ENCODE measurements at places on chromosomes 11 and 22.
A peak's percentile ranks its signal among the peaks of the same experiment; 100 is the strongest.

DNA sequence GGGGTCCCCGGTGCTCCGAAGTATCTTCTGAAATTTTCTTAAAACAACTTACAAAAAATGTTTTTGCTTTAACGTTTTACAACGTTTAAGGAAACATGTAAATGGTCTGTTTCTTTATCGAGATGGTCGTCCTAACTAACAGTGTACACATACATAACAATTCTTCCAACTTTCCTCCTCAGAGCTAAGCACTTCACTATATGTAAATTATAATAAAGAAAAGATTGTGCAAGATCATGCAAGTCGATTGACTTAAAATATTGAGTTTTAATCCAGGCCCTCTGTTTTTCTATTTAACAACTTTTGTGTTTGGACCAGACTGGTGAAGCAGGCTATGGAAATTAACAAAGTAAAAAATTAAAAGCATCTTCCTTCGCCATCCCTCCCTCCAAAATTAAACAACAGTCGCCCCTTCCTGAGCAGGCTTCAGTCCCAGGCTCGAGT is 4.9 kb downstream of the ALX4 start:
- no peak for DNase-seq

- no peak for DNase-seq
These were observed 98.3 kb downstream of the NCAM1 start for GRCh38 chr11:113059548-113059947.

DNA sequence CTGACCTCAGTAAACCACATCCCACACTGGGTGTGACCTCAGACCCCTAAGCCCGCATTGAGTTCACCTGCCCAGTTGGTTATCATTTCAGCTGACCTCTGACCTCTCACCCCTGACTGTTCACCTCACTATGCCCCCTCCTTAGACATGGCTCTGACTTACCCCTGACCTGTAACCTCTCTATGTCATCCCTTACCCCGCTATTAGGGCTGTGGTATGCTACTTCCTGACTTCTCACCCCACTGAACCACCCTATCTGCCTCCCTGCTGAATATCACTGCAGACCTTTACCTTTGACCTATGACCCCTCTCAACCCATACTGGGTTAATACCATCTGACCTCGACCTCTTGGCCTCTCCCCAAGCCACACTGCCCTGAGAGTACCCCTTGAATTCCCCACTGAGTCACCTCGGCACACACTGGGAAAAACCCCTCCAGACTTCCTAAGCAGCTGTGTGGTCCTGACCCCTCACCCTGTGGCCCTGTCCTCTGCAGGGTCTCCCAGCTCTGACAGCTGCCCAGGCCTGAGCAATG is 8.3 kb downstream of the PLCB3 start:
- DNase-seq = no peak

GRCh38 chr11:116813781-116814471 is 9.2 kb downstream of the APOA4 start:
- no peak for DNase-seq

DNA sequence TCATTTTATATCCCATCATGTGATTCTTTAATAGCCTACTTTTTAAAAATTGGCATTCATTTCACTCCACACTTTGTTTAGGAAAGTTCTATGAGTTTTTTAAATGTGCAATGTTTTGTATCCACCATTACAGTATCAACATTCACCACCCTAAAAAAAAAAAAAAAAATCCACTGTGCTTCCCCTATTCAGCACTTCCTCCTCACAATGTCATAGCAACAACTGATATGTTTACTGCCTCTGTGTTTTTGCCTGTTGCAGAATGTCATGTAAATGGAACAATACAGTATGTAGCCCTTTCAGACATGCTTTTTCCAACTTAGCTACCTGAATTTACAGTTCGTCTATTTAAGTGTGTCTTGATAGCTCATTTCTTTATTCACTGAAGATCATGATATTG is 754.2 kb downstream of the FAM181B start:
- DNase-seq = no peak

GRCh38 chr11:85682330-85683305 is 3.4 kb downstream of the CCDC89 start:
- no peak for DNase-seq

DNA sequence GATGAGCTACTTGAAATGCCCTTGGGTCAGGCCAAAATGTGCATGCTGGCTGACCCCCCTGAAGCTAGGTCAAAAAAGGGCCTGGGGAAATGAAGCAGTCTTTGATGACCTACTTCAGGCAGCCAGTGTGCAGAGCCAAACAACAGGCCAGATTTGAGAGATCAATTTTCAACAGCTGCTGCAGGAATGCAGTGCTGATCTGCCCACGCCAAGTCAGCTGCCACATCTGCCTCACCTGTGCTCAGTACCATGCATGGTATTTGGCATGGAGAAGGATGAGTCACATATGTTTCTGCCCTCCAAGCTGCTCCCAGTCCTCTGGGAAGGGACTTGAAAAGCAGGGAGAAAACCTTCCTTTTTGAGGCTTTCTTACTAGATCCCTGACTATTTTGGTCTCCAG is 35.8 kb downstream of the MTNR1B start:
- DNase-seq = peak; percentile 4

DNA sequence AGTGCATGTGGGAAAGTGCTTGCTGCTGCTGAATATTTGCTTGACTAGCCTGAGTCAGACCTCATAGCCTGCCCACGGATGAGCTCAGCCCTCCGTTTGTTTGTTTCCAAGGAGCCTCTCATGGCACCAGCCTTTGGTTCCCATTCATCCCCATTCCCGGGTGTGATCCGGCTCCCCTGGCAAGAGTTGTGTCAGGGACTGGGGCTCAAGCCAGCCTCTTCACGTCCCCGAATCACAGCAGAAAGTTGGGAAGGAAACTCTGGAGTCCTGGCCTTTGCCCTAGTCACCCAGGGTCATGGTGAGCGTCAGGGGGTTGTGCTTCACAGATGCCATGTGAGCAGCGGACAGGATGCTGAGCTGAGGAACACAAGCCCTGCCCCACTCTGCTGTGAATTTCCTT is 13.8 kb downstream of the SEC14L3 start:
- no peak for DNase-seq

GRCh38 chr11:35938231-35938630 is 5.6 kb upstream of the LDLRAD3 start:
- DNase-seq = no peak

DNA sequence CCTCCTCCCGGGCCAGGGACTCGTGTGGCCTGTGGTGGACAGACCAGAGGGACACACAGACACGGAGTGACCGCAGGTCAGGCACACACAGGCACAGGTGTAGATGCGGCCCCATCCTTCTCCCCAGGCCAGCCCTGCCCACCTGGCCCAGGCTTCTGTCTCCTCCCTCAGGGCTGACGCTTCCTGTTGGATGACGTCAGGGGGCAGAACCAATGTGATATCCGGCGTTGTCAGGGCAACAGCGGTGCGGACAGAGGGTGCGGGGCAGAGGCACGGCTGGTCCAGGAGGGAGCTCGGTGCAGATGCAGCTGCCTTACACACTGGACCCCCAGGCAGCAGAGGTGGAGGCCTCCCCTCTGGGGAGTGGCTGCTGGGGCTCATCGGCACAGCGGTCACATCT is 2.9 kb upstream of the TUBGCP6 start:
- DNase-seq = peak; percentile 67

GRCh38 chr11:117107701-117108590 is 9.7 kb upstream of the SIK3 start:
- DNase-seq = no peak

GRCh38 chr11:31955838-31956237 is 135.0 kb upstream of the RCN1 start:
- no peak for DNase-seq

GRCh38 chr11:92837595-92837994 is 131.9 kb upstream of the MTNR1B start:
- DNase-seq = no peak

DNA sequence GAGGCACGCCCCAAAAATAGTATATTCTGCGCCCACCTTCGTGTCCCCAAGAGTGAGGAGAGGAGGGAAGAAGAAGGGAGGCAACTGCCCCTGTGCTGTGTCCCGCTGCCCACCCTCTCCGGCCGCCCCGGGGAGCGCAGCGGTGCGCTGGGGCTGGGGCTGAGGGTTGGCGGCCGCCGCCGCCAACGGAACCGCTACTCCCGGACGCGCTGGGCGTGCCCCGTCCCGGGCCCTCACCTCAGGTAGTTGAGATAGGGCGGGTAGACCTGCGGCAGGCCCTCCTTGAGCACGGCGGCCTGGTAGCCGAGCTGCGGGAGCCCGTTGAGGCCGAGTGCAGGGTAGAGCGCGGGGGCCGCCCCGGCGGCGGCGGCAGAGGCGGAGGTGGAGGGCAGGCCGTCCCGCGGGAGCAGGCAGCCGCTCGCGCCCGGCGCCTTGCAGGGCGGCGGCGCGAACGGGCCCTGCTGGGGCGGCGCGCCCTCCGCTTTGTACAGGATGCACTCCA is 2.4 kb downstream of the PGR start:
- peak; percentile 58 for DNase-seq

DNA sequence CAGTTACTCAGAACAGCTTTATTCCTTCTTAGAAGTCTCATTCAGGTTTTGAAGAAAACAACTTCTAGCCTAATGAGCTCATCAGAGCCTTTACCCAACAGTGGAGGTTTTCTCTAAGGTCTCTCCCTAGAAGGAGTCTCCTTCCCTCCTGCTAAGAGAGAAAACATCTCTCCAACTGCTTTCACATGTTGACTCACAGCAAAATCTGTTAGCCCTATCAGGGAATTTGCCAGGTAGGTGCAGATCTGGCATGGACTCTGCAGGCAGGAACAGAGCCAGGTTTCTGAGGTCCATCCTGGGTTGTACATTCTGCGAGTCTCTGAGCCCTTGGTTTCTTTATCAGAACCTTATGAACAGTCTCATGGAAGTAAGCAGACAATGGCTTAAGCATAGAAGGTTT is 214.4 kb downstream of the HIPK3 start:
- no peak for DNase-seq

DNA sequence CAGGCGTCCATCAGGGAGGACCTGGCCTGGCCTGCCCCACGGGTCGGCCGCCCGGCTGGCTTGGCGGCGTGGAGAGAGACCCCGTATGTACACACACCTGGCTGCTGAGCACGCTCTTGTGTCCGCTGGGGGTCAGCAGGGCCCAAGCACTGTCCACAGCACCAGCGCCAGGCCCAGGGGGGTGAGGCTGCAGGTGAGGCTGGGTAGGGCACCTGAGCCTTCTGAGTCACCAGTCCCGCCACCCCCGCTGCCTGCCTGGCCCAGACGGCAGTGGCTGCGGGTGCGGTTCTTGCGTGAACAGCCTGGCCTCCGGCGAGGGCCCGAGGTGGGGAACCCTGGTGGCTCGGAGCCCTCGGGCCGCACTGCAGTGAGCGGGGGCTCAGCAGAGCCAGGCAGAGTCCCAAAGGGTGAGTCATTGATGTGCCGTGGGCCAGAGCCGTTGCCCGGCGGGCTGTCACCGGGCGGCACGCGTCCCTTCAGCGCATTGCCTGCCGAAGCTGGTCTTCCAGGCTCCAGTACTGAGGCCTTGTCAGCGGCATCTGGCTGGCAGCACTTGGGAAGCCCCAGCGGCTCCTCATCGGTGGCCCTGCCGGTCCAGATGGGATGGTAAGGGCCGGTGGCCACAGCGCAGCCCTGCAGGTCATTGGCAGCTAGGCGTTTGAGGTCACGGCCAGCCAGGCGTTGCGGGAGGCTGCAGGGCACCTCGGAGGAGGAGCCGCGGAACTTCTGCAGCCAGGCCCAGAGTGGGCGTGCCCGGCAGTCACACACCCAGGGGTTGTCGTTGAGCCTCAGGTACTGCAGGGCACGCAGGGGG is 26.3 kb downstream of the RTN4R start:
- DNase-seq = no peak

DNA sequence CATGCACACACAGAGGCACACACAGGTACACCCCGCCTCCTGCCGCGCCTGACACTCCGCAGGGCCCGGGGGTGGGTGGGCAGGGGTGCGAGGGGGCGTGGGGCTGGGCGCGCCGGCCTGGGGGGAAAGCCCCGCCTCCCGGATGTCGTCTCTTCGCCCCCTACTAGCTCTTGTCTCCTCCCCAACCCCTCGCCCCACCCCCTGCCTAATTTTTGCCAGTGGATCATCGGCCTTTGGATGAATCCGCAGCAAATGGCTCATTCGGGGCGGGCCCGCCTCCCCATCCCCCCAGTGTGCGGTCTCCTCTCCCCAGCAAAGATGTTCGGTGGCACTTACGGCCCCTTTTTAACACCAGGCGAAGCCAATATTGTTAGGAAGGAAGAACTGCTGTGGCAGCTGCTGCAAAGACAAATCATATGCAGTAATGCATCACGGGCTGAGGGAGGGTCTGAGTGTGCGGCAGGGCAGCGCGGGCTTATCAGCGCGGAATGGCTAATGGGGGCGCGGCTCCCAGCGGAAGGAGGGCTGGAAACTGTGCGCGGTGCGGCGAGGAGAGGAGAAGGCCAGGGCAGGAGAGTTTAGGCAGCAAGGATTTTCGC is 13.4 kb upstream of the NECTIN1 start:
- DNase-seq = peak; percentile 72

- DNase-seq = no peak
These were observed 15.1 kb downstream of the RCN1 start for GRCh38 chr11:32105871-32106560.

DNA sequence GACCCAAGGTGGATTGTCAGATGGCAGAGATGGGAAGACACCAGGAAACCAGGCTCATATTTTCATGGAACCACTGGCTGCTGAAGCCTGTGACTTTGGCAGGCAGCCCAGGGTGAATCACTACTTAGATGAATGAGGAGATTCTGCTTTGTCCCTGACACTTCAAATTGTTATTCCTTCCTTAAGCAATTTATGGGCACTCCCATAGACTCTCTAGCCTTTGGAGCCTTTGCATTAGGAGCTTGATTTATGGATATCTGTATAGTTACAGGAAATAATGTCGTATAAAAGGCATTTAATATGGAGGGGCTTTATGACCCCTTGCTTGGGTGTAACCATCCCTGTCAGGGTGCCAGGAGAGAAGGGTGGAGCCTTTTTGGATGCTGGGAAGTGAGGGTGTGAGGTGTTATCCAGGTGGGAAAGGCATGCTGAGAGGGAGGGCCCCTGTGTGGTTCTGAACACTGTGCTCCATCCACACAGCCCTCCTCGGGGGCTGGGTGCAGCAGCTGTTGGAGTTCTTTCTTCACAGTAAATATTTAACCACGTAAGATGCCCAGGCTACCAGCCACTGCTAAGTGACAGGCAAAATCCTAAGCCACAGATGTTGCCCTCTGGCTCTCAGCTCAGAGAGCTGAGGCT is 35.3 kb downstream of the IL18 start:
- no peak for DNase-seq

- no peak for DNase-seq
These were observed 73.7 kb upstream of the TSPAN18 start for GRCh38 chr11:44652901-44653644.

DNA sequence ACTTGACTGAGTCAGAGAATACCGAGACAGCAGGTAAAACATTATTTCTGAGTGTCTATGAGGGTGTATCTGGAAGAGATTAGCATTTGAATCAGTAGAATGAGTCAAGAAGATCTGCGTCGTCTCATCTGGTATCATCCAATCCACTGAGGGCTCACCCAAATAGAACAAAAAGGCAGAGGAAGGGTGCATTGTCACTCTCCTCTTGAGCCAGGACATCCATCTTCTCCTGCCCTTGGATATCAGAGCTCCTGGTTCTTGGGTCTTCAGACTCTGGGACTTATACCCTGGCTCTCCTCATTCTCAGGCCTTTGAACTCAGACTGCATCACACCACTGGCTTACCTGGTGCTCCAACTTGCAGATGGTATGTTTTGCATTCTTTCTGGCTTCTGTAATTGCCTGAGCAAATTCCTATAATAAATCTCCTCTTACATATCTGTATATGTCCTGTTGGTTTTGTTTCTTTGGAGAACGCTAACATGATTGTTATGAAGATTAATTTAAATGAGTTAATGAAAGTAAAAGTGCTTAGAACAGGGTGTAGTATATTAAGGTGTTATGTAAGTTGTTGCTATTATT is 49.3 kb downstream of the ME3 start:
- DNase-seq = no peak

- DNase-seq = no peak
These were observed 17.5 kb upstream of the EHF start for GRCh38 chr11:34603129-34604001.

GRCh38 chr11:36130401-36130800 is 158.8 kb downstream of the COMMD9 start:
- no peak for DNase-seq
